ENCODE measurements at places on chromosomes 11 and 22. TPM values are rescaled to one million over a fixed set of nuclear protein-coding genes. Genes with fewer than 3 reads are reported as not detected.

GRCh38 chr11:103963648-103964047 lies 72.8 kb upstream of the DDI1 start:
- DNase-seq = no peak

GRCh38 chr11:78784321-78785061 lies 209.8 kb upstream of the NARS2 start:
- peak; percentile 95 for DNase-seq

DNA sequence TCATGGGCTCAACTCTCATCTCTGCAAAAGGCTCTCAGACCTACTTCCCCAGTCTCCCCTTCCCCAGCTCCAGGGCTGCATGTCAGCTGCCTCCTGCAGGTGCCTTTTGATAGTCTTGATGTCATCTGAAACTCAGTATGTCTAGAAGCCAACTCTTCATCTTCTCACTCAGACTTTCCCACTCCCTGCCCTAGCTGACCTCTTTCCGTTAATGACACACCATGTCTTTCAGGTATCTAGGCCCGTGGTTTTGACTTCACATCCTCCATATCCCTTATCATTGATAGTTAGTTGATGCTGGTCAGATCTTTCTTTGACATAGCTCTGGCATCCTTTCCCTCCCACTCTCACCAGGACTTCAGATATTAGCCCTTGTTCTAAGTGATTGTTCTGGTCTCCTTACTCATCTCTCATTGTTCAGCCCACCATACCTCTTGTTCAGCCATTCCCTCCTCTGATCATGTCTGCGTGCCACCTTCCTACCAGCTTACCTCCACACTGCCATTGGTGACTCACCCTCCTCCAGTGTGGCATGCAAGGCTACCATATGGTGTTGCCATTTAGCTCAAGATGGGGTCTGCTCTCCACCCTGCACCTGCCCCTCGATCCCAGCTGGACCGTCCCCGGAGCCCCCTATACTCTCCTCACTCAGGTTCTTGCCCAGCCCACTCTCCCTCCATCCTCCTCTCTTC lies 18.4 kb downstream of the TTC12 start:
- no peak for DNase-seq

SHISAL1 gene
- total RNA-seq = 1.1 TPM

- DNase-seq = no peak
These were observed 292.3 kb upstream of the FAT3 start for GRCh38 chr11:91932151-91932821.

DNA sequence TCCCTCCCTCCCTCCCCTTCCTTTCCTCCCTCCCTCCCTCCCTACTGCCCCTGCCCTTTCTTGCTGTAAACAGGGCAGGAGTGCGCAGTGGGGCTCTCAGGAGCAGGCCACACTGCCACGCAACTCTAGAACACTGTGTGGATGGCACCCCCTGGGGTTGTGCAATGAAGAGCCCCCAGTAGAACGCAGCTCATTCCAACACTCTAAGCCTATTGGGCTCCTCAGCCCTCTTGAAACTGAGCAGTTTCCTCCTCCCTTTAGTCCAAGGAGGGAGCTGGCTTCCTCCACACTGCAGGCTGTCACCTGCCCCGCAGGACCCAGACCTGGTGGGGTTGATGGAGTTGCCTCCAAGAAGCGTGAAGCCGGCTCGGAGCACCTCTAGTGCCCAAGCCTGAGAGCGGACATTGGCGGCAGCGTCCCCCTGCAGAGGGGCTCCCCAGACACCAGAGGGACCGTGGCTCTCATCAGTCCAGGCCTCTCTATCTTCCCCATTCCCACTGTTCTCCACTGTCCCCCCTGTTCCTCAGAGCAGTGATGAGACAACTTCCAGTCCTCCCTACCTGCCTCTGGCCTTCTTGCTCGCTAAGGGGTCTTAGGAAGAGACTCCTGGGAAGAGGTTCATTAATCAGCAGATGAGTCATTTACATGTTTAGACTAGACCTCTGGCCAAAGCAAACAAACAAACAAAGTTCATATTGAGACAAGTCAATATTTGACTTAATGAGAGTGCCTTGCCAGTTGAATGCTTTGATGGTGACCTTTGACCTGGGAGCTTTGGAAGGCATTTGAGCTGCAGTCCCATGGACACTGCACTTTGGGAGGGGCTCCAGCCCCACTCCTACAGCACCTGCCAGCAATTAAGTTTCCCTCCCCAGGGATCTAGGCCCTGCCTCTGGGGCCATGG lies 64.0 kb downstream of the RPUSD4 start:
- DNase-seq = no peak

GRCh38 chr11:64384981-64385944 lies 26.3 kb downstream of the RPS6KA4 start:
- DNase-seq = no peak

PAFAH1B2 gene
- 213 TPM for total RNA-seq

GRCh38 chr11:119236490-119236889 lies 30.4 kb downstream of the CBL start:
- peak; percentile 72 for DNase-seq

GRCh38 chr11:93063086-93063485 lies 93.6 kb downstream of the MTNR1B start:
- peak; percentile 27 for DNase-seq

GRCh38 chr22:36104988-36105387 lies 55.6 kb downstream of the APOL3 start:
- peak; percentile 36 for DNase-seq

GRCh38 chr11:128564642-128565245 lies 22.6 kb downstream of the ETS1 start:
- no peak for DNase-seq

GRCh38 chr11:73189315-73189714 lies 28.8 kb upstream of the P2RY2 start:
- no peak for DNase-seq

DNA sequence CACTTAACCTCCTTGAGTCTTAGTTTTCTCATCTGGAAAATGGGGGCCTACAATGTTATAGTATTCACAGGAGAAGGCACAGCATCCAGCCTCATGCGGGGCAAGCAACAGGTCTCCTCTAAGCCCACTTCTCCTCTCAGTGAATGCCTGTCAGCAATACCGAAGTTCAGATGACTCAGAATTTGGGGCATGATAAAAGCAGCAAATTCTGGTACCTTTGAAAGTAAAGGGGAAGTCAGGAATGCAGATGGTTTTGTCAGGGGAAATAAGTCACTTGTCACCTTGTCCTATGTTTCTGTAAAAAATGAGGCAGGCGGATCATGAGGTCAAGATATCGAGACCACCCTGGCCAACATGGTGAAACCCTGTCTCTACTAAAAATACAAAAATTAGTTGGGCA lies 350.2 kb downstream of the LARGE1 start:
- DNase-seq = no peak

GRIA4 gene
- total RNA-seq = 0.36 TPM

DNA sequence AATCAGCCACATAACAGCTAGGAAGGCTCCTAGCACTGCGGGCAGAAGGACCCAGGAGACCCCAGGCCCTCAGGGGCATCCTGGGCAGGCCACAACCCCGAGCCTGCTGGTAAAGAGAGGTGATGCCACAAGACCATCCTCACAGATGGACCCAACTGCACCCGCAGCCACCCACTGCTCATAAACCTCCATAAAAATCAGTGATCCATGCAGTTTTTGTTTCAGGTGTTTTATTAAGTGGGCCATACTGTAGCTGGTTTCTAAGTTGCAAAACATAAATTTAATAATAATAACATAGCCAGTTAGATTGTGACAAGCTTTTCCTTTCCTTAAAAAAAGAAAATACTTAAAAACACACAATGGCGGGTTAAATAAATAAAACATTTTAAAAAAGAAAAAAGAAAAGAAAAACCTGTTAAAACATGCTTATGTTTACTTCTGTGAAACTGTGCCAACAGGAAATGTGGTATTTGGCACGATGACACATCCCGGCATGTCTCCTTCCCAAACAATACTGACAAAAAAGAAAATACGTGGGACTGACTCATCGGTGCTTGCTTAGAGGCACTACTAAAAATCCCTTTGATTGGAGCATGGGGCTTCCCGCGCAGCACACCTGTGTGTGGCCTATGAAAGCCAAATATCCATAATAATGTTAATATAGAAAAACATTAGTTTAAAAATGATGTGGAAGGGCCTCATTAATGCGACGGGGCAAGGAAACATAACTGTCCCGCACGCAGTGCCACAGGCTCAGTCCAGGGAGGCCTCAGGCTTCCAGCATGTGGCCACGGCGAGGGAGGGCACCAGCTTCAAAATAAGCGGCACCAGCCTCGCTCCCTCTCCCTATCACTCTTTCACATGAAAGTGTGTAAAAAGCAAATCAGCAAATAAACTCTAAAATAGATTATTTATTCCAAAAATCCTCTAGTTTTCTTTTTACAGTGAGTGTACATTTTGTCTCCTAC lies 47.5 kb upstream of the SCUBE2 start:
- peak; percentile 95 for DNase-seq

GRCh38 chr11:6022956-6023355 lies 7.6 kb downstream of the OR56A1 start:
- peak; percentile 43 for DNase-seq

DNA sequence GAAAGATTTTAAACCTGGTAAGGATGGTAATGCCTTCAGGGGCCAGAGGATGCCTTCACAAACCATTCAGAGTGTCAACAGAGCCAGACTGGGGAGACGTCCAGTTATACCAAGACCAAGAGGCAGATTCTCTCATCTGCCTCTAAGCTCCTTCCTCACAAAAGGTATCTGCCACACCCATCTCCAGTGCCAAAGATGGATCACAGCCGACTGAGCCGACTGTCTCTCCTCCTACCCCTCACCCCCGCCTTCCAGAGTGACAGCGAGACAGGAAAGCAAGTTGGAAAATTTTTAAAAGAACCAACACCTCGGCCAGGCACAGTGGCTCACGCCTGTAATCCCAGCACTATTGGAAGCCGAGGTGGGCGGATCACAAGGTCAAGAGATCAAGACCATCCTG lies 79.1 kb upstream of the AKIP1 start:
- DNase-seq = no peak

- no peak for DNase-seq
These were observed 23.1 kb upstream of the ARHGAP42 start for GRCh38 chr11:100663996-100664395.

ASCL2 gene
- not detected for total RNA-seq

GPR83 gene
- total RNA-seq = under 0.01 TPM

DNA sequence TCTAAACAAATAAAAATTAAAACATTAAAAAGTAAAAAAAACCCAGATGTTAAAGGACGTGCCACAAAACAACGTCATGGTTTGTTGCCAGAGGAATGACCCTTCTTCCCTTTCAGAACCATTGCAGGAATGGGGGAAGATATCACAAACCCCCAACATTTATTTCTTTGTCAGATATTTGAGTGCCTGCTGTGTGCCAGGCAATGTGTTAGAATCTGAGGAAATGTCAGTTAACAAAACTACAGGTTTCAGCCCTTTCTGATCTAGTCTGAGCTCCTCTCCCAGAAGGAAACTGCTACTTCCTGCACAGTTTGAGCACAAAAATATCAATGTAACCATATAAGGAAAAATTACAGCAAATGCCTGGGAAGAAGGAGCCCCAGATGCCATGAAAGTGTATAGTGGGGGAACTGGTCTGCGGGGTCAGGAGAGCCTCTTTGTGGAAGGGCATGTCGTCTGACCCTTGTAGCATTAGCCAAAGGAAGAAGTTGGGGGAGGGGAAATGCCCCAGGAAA lies 7.1 kb upstream of the NHERF4 start:
- no peak for DNase-seq

- DNase-seq = no peak
These were observed 79.5 kb downstream of the GAB2 start for GRCh38 chr11:78338138-78338537.

TMEM191B gene
- total RNA-seq = 0.28 TPM

GRCh38 chr11:10763766-10764165 lies 12.7 kb downstream of the CTR9 start:
- no peak for DNase-seq

- peak; percentile 34 for DNase-seq
These were observed 17.1 kb upstream of the C11orf96 start for GRCh38 chr11:43925063-43925931.

DNA sequence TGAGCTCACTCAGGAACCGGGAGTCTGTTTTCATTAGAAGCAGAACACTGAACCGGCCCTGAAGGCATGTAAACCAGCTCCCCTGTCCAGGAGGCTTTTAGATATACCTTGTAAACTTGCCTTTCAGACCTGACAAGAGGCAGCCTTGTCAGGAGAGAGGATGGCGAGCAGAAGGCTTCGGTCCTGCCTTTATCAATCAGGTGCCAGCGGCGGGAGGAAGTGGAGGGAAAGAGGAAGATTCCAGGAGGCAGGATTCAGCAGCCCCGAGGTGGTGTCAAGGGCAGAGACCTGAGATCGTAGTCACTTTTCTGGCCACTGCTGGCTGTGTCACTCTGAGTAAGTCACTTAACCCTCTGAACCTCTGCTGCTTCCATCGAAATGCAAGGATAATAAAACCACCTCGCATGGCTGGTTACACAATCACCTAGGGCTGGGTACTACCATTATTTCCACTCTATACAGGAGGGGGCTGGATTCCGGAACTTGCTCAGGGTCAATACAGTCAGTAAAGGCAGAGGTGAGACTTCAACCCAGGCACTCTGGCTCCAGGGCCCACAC lies 181.0 kb downstream of the CHST1 start:
- DNase-seq = no peak

GRCh38 chr11:83543706-83544439 lies 257.7 kb upstream of the CCDC90B start:
- no peak for DNase-seq

ABCG4 gene
- under 0.01 TPM for total RNA-seq

- DNase-seq = peak; percentile 70
These were observed 53.9 kb downstream of the MSANTD4 start for GRCh38 chr11:105968021-105968697.

DNA sequence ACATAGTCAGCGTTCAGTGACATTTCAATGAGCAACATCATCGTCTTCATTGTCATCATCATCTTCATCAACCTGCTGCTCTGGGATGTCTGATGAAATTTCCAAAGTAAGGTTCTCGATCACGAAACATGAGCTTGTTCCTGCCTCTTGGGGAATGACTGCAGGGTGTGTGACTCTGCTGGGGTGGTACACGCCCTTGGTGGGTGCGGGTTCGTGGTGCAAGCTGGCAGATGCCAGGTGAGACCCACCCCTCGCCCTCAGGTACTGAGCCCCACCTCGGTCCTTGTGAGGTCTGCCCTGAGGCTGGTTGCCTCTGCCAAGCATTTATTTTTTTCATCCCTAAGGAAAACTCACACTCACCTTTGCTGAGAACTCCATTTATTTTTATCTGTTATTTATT lies 1389.2 kb downstream of the TBC1D22A start:
- DNase-seq = no peak

DNA sequence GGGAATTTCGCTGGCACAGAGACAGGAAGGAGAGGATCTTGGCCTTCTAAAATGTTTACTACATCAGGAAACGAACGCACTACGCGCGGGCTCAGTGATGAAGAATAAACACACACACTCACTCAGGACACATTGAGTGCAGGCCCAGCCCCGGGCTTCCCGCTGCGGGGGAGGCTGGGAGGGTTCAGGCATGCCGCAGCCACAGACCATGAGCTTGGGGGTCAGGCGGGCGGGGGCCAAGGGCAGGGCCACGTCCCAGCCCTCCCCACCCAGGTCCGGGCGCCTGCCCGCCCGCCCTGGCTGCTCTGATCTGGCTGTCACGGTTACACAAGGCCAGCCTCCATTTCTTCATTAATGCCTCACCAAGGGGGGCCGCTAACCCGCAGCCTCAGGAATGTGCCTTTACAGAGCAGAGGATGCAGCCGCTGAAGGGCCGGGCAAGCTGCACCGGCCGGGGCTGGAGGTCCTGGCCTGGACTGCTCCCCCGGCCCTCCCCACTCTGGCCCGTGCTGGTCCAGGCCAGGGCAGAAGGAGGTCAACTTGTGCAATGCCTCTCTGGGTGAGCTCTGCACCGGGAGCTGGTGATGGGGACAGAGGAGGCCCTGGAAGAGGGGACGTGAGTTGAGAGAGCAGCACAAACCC lies 41.7 kb downstream of the IGF2 start:
- peak; percentile 82 for DNase-seq

All from IMR-90 (cell line).